Adrenal gland (tissue), 19 donors: ENCODE measurements at places on chromosomes 2 and 18.

GRCh38 chr2:121698318-121698930, 38.3 kb downstream of the NIFK start:
- DNase-seq: no peak

- DNase-seq: no peak
These were observed 7.4 kb downstream of the EPAS1 start for GRCh38 chr2:46304635-46305034.

GRCh38 chr2:128642821-128643220, 324.2 kb upstream of the HS6ST1 start:
- DNase-seq: no peak

GRCh38 chr2:71003966-71004755, 9.5 kb upstream of the TEX261 start:
- no peak for DNase-seq

GRCh38 chr2:240620149-240620731, 5.0 kb upstream of the GPR35 start:
- no peak for DNase-seq

DNA sequence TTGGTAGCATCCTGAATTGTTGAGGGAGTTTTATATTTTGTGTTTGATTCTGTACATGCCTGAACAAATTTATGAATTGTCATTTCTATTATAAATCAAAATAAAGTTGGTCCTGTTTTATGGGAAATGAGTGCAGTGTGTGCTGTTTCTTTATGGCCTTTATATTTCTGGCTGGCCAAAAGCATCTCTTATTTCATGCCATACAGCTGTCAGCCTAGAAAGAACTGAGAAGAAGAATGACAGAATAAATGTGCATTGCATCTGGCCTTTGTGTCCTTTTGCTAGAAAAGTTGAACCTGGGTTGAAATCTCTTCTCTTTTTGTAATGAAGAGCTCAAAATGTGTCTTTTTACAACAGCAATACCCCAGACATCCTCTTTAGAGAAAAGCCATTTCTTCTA, 474.7 kb upstream of the LRATD1 start:
- no peak for DNase-seq

DNA sequence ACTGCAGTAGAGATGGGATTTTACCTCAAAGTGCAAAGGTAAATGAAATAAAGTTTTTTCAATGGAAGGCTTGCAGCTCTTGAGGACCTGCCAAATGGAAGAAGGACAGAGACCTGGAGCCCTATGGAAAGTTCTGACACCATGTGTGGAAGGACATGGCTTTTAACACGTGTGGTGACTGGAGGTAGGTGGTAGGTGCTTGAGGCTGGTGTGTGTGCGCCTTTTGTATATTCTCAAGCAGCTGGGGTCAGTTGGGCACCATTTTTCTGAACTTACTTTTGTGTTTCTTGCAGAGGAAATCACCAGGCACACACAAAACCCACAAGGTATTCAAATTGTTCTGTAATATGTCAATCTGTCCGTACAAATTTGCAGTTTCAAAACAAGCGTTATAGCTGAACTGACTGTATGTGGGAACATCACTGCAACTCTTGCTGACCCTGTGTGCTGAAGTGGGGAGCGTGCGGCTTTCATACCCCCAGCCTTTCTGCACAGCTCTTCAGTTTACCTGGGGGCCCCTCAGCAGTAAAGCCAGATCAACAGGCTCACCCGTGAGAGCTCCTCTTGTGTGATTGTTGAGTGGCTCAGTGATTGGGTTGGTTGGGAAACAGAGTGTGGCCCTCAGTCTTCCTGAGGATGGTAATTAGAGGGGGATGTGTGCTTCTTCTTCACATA, 363 bp downstream of the GREB1 start:
- no peak for DNase-seq

DNA sequence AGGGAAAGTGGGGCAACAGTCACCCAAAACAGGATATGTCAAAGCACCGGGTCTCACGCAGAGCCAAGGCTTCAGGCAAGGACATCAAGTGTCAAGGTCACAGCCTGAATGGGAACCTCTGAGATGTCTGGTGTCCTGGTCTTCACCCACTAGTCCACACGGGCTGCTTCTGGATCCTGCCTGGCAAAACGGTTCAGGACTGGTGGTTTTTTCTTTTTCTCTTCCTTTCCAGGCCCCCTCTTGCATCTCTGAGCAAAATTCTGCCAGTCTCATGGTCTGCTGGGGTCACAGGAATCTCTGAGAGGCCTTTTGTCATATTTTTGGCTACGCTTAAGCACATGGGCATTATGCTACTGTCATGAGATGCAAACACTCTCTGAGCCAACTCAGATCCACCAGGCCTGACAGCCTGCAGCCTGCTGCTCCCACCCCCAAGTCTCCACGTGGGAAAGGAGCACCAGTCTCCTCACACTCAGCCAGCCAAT, 518.2 kb upstream of the ZEB2 start:
- no peak for DNase-seq

GRCh38 chr2:113034016-113034415, 18.7 kb downstream of the IL36B start:
- no peak for DNase-seq

GRCh38 chr18:47794725-47795433, 135.6 kb downstream of the SMAD2 start:
- DNase-seq: no peak

DNA sequence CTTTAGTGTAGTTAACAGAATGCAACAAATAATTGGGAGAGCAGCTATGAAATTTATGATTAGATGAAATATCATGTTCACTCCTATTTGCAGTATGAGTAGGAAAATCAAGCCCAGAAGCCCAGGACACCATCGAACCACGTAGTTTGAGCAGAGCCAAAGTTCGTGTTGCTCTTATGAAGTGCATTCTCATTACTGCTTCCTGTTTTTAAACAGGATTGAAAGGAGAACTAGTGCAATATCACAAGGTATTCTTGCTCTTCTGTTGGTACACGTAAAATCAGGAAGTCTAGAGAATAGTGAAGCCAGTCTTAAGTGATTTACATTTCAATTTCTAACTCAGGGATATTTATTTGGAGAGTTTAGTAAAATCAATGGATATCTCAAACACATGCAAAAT, 21.1 kb downstream of the ARHGAP15 start:
- no peak for DNase-seq

DNA sequence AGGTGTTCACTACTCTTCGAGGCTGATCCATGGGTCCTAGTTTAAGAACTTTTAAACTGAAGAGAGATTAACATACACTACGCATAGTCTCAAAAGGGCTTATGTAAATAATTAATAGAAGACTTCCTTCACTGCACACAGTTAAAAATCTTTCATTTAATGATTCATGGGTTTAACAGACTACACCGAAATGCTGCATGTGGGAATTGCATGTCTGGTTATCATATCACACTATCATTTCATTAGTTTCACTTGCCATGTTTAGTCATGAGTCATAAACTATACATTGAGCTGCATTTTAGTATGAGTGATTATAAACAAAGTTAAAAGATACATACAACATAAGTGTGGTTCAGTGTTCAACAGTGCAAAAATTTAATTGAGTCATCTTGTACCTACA, 31.2 kb downstream of the GLS start:
- no peak for DNase-seq

- DNase-seq: no peak
These were observed 158.8 kb upstream of the CYRIA start for GRCh38 chr2:16824472-16824871.

GRCh38 chr2:201906777-201907562, 100.6 kb downstream of the CDK15 start:
- DNase-seq: no peak

GRCh38 chr2:215382011-215382410, 53.9 kb downstream of the FN1 start:
- DNase-seq: no peak
